ENCODE measurements at places on chromosomes 1 and 21.
A peak's percentile ranks its signal among the peaks of the same experiment; 100 is the strongest.

DNA sequence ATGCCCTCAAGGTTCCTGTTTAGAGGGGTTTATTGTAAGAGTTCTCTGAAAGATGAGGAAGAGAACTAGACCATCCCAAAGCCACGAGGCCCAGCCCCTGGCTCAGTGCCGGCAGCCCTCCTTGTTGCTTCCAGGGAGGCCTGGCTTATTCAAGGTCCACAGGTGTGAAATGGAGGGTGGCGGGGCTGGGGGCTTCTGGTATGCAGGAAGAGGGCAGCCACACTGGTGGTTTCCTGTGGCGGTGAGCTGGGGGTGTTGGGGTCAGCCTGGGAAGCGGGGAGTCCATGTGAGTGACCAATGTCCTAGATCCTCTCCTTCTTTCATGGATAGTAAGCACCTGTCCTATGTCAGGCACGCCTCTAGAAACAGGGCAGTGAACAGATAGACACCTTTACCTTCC is 138.2 kb downstream of the CAMTA1 start:
- no peak for DNase-seq

GRCh38 chr1:26064553-26064952 is 2.9 kb downstream of the TRIM63 start:
- DNase-seq, result no peak

GRCh38 chr1:172002725-172003345 is 161.5 kb downstream of the DNM3 start:
- DNase-seq, result peak; percentile 10

DNA sequence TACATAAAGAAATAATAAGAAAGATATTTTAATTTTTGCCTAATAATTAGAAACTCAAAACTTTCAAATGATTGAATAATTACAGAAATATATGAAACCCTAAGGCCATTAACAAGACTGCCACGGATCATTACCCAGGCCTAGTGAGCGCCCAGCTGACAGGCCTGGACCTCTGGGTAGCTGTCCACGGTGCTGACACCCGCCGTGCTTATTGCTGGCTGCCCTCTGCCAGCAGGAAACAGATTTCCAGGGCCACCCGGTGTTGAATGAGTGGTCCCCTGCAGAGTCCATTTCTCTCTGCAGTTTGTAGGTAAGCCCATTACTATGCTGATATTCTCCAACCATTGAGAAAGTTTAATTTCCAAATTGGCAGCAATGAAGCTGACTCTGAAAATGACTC is 254.4 kb upstream of the GJB5 start:
- no peak for DNase-seq

DNA sequence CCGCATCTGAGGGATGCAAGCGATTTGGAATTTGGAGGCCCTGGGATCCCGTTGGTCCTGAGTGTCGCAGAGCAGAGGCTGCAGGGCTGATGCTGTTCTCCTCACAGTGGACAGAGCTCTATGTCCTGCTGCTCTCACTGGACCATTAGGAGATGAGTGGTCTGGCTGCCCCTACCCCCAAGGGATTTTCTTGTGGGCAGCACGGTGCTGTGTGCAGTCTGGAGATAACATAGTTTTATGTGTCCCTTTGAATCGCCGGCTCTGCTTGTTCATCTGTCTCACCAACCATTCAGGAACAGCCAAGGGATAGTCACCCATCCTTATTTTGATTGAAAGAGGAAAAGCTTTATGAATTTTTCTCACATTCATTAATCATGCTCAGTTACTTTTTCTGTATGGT is 49.9 kb downstream of the CHRM3 start:
- DNase-seq, result no peak

Measured in CD8-positive, alpha-beta memory T cell (primary cell).